ENCODE measurements at places on chromosomes 3 and 15.

GRCh38 chr3:45241206-45241605 is 15.1 kb upstream of the TMEM158 start:
- no peak overlapping the region for H3K27ac ChIP-seq
- no peak for DNase-seq
- no peaks in the 10 kb centered on the region for H3K27me3 ChIP-seq
- no peaks in the 10 kb centered on the region for H3K36me3 ChIP-seq

DNA sequence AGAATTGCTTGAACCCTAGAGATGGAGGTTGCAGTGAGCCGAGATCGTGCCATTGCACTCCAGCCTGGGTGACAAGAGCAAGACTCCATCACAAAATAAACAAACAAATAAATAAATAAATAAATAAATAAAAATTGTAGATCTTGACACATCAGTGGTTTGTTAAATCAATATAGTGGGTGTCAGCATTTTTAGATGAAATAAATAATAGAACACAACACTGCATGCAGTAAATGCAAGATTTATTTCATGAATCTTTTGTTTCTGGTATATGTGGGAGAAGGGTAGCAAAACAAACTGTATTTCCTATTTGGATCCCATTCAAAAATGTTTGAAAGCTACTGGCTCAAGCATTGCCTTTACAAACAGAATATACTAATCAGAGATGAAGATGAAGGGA is 35.6 kb upstream of the CHRM5 start:
- no peaks in the 10 kb centered on the region for H3K4me1 ChIP-seq
- no peak for DNase-seq
- no peak overlapping the region for H3K4me3 ChIP-seq
- no peaks in the 10 kb centered on the region for H3K36me3 ChIP-seq

- no peak overlapping the region for H3K4me3 ChIP-seq
- H3K4me1 ChIP-seq: no peaks in the 10 kb centered on the region
- H3K36me3 ChIP-seq: no peaks in the 10 kb centered on the region
- DNase-seq: no peak
- H3K27me3 ChIP-seq: no peaks in the 10 kb centered on the region
Measured at GRCh38 chr15:78854833-78855372, 17.8 kb upstream of the MORF4L1 start.

DNA sequence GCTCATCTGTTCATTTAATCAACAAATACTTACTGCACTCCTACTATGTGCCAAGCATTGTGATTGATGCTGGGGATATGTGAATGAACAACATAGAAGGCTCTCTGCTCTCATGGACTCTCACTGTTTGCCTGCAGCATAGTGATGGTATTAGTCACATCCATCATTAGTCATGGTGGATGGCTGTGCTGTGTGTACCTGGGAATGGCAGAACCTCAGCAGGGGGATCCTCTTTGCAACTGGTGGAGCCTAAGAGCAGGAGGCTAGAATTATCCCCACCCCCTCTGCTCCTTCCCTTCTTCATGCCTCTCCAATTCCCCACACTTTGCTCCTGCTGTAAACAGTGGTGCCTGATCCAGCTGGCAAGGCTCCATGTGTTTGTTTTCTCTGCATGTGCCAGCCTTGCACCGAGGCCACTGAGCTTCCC is 20.5 kb downstream of the BOC start:
- H3K4me1 ChIP-seq: no peaks in the 10 kb centered on the region
- H3K27ac ChIP-seq: no peak overlapping the region
- DNase-seq: no peak
- no peak overlapping the region for H3K4me3 ChIP-seq
- peaks cover 4% of the 10 kb centered on the region for H3K27me3 ChIP-seq
- H3K36me3 ChIP-seq: no peaks in the 10 kb centered on the region

GRCh38 chr3:16515885-16516420 is 2.5 kb upstream of the RFTN1 start:
- H3K27me3 ChIP-seq: no peaks in the 10 kb centered on the region
- H3K4me3 ChIP-seq: no peak overlapping the region
- H3K36me3 ChIP-seq: no peaks in the 10 kb centered on the region

GRCh38 chr3:147173257-147173656 is 233.1 kb downstream of the ZIC4 start:
- no peaks in the 10 kb centered on the region for H3K4me1 ChIP-seq
- no peak for DNase-seq
- H3K27ac ChIP-seq: no peak overlapping the region
- no peak overlapping the region for H3K4me3 ChIP-seq

DNA sequence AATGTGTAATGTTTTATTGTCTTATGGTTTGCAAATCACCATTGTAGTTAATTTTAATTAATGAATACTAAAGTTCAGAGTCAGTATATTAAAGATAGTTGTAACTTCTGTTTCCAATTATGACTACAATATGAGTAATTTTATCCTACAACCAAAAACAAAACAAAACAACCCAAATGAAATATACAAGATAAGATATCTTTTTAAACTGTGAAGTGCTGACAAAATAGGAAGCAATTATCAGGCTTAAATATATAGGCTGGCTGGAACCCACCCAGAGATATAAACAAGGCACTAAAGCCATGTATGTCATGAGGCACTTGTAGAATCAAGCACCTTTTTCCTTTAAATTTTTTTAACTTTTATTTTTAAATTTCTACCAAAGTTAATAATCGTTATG is 108.6 kb upstream of the LRRFIP2 start:
- H3K27me3 ChIP-seq: no peaks in the 10 kb centered on the region
- peaks cover 71% of the 10 kb centered on the region for H3K36me3 ChIP-seq
- H3K27ac ChIP-seq: no peak overlapping the region

- no peaks in the 10 kb centered on the region for H3K27me3 ChIP-seq
- no peak overlapping the region for H3K4me3 ChIP-seq
- H3K27ac ChIP-seq: no peak overlapping the region
- no peaks in the 10 kb centered on the region for H3K36me3 ChIP-seq
- no peaks in the 10 kb centered on the region for H3K4me1 ChIP-seq
Measured at GRCh38 chr3:53673722-53674350, 172.4 kb downstream of the CHDH start.

GRCh38 chr3:51391566-51392354 is 675 bp downstream of the RBM15B start:
- H3K27ac ChIP-seq: peak overlapping the region; percentile 72
- H3K27me3 ChIP-seq: no peaks in the 10 kb centered on the region
- H3K4me3 ChIP-seq: peak overlapping the region; percentile 93
- H3K36me3 ChIP-seq: peaks cover 88% of the 10 kb centered on the region
- DNase-seq: peak; percentile 46

DNA sequence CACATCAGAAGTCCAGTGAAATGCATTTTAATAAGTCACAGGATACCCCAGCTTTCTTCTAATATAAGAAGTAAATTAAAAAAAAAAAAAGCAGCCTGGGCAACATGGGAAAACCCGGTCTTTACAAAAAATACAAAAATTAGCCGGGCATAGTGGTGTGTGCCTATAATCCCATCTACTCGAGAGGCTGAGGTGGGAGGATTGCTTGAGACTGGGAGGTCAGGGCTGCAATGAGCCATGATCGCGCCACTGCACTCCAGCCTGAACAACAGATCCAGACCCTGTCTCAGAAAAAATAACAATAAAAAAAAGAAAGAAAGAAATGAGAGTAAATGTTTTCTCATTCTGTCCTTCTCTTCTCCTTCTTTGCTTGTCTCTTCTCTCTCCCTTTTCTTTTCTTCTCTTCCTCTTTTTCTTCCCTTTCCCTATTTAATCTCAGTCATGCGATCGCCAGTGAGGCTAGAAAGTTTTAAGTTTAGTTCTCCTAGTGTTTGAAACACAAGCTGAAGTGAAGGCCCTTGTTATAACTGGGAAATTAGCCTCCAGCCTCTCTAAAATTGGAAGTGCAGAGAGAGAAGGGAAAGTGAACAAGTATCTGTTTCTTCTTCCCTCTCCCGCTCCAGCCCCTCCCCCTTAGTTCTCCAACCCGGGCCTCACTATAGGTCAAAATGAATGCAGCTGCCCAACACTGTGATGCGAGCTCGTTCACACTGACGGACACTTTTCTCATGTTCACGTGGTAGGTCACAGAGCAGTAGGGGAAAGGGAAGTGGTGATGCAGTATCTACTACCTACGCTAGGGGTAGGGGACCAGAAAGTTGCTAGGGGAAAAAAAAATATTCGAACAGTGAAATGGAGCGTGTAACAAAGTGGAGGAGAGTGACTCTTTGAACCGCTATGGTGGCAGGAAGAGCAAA is 23.5 kb upstream of the TSC22D2 start:
- peaks cover 13% of the 10 kb centered on the region for H3K27me3 ChIP-seq
- H3K27ac ChIP-seq: no peak overlapping the region
- no peak for DNase-seq
- H3K36me3 ChIP-seq: no peaks in the 10 kb centered on the region

- H3K36me3 ChIP-seq: no peaks in the 10 kb centered on the region
- H3K4me1 ChIP-seq: no peaks in the 10 kb centered on the region
- no peak overlapping the region for H3K27ac ChIP-seq
- no peak for DNase-seq
- no peaks in the 10 kb centered on the region for H3K27me3 ChIP-seq
Measured at GRCh38 chr3:194937882-194938321, 252.2 kb downstream of the FAM43A start.

- no peaks in the 10 kb centered on the region for H3K4me1 ChIP-seq
- no peak overlapping the region for H3K27ac ChIP-seq
- DNase-seq: no peak
- H3K4me3 ChIP-seq: no peak overlapping the region
- H3K36me3 ChIP-seq: no peaks in the 10 kb centered on the region
Measured at GRCh38 chr3:23743141-23743784, 62.5 kb upstream of the UBE2E1 start.

- no peak overlapping the region for H3K27ac ChIP-seq
- H3K4me3 ChIP-seq: no peak overlapping the region
- H3K36me3 ChIP-seq: no peaks in the 10 kb centered on the region
- peaks cover 24% of the 10 kb centered on the region for H3K4me1 ChIP-seq
- no peaks in the 10 kb centered on the region for H3K27me3 ChIP-seq
Measured at GRCh38 chr15:94061041-94061440, 170.3 kb upstream of the MCTP2 start.

DNA sequence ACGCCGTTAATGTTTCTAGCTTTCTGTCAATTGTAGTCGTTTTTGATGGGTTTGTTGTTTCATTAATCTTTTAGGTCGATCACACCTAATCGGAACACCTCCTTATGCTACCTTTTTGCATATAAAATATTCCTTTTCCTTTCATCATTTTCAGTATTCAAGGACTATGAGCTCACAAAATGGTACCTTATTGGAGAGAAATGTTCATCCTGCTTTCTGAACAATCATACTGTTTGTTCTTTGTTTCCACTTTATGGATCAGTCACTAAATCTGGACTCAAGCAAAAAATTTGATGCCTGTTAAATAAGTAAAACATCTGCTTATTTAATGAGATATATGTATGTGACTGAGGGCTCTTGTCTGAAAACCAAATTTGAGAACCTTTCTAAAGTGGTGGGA is 1.1 kb downstream of the KIF15 start:
- peaks cover 55% of the 10 kb centered on the region for H3K4me1 ChIP-seq
- DNase-seq: no peak
- H3K27ac ChIP-seq: peak overlapping the region; percentile 95
- peaks cover 60% of the 10 kb centered on the region for H3K36me3 ChIP-seq

DNA sequence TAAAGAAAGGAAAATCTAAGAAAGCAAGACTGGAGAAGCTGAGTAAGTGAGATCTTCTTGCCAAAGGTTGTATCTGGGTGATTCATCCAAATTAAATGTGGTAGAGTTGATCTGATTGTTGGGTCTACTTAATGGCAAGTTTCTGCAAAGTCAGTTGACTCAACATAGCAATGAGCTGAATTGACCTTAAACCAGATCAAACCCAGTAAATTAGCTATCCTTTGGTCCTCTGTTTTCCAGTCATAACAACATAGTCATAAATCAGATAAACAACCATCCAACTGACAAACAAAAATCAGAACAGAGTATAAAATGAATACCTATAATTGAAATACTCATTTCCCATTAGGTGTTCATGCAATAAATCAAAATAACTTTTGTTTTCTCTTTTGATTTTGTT is 142.6 kb upstream of the CFAP20DC start:
- H3K27me3 ChIP-seq: no peaks in the 10 kb centered on the region
- no peaks in the 10 kb centered on the region for H3K4me1 ChIP-seq
- no peaks in the 10 kb centered on the region for H3K36me3 ChIP-seq
- no peak for DNase-seq
- H3K27ac ChIP-seq: no peak overlapping the region

DNA sequence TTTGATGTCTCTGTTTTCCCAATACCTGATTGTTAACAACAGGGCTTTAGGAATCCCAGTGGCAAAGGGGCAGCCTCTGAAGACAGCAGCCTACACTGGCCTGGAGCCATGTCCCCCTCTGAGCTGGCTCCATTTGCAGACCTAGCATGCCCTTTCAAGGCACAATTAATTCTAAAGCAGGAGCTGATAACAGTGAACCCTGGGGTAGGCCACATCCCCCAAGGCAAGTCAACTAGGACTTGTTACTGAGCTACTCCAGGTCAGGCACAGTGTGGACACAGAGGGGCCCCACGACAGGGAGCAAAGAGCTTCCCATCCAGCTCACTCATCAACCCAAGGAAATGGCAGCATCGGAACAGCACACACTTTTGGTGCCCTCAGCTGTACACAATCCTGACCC is 51.9 kb downstream of the SPSB4 start:
- no peaks in the 10 kb centered on the region for H3K27me3 ChIP-seq
- no peak overlapping the region for H3K4me3 ChIP-seq
- peaks cover 17% of the 10 kb centered on the region for H3K36me3 ChIP-seq
- DNase-seq: no peak
- 0 out of 2 replicates have a peak, but pooled peaks cover under 1% of the 10 kb centered on the region for H3K4me1 ChIP-seq
- no peak overlapping the region for H3K27ac ChIP-seq

DNA sequence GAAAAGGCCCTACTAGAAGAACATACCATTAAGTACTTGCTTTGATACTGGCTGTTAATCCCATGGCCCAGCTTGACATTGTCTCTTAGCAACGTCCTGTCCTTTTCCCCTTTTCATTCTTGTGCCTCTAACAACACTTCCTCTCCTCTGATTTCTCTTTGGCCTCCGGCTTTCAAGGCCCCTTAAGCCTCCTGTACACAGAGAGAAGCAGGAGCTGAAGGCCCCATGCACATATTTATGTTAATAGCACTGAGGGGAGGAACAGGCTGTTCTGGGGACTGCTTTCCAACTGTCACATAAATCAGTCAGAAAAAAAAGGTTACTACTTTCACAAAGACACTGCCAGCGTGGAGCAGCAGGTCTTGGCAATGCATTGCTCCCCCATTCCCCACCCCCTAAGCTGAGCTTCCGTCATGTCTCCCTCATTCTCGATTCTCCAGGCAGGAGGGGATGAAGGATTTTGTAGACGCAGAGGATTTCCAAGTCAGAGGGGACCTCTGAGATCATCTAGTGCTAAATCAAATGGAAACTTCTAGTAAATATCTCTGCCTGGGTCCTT is 257.4 kb upstream of the ADAMTS9 start:
- no peak overlapping the region for H3K4me3 ChIP-seq
- no peaks in the 10 kb centered on the region for H3K27me3 ChIP-seq
- DNase-seq: no peak
- no peak overlapping the region for H3K27ac ChIP-seq

DNA sequence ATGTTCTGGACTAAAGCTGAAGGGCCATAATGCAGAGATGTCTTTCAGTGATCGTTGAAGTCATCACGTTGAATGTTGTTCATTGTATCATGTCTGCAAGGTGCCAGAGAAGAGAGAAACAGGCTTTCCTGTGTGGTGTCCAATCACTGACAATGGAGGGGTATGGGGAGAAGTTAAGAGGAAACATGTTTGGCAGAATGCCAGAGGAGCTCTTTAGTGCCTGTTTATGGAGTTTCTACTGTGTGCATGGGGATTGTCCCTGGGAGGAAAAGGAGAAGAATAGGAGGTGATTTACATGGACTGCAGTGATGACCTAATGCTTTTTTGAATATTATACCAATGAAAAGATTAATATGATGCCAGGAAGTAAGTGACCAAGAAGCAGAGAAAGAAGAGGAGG is 11.7 kb downstream of the SCAANT1 start:
- H3K27ac ChIP-seq: no peak overlapping the region
- no peak for DNase-seq
- no peak overlapping the region for H3K4me3 ChIP-seq
- H3K27me3 ChIP-seq: no peaks in the 10 kb centered on the region
- peaks cover 50% of the 10 kb centered on the region for H3K36me3 ChIP-seq
- no peaks in the 10 kb centered on the region for H3K4me1 ChIP-seq

All from DND-41 (cell line).